ENCODE measurements at places on chromosomes 5 and 9.

DNA sequence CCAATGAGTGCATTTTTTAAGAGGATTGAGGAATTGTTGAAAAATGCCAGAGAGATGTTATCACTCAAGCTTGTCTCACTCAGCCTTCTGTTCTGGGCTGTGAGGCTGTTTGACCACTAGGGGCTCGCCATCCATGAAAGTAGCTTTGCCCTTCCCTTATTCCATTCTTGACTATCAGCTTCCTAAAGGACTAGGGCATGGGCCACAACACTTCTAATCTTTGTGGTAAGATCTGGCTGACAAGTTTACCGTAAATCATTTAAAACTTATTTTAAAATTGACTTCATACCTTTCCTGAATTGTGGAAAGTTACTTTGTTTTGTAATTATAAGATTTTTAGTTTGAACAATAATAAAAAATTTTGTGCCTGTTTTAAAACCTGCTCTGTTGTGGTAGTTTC lies 49.5 kb downstream of the TJP2 start:
- DNase-seq, result no peak

DNA sequence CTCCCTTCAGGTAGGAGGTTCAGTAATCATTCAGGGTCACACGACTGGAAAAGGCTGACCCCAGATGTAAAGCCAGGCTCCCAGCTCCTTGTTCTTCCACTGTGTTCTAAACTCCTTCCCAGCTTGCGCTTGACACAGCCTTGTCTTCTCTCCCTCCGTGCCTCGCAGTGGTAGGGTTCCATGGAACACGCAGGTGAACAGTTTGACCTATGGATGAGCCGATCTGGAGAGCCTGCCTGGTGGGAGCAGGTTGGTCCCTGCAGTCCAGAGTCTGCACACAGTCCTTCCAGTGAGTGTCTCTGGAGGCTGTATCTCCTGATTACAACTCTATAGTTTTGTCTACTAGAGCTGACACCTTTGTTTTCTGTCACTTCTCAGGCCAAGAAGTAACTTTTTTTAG lies 85.9 kb downstream of the IQGAP2 start:
- no peak for DNase-seq

DNA sequence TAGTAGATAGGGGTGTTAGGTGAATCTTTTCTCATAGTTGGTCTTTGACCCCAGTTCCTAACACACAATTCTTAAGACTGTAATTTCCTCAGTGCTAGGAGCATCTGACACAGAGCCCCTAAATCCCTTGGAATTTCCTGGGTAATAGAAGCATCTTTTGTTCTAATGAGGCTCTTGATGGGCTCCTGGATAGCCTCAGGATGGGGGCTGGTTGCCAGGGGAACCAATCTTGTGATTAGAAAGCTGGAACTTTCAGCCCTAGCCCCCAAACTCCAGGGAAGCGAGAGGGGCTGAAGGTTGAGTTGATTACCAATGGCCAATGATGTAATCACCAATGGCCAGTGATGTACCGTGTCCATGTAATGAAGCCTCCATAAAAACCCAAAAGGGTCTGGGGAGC lies 44.5 kb downstream of the CCDC125 start:
- no peak for DNase-seq

GRCh38 chr9:1738511-1739100 lies 276.5 kb upstream of the SMARCA2 start:
- no peak for DNase-seq

GRCh38 chr5:168007286-168007685 lies 284.2 kb upstream of the WWC1 start:
- DNase-seq, result no peak

GRCh38 chr5:37490931-37491330 lies 111.8 kb downstream of the WDR70 start:
- no peak for DNase-seq

DNA sequence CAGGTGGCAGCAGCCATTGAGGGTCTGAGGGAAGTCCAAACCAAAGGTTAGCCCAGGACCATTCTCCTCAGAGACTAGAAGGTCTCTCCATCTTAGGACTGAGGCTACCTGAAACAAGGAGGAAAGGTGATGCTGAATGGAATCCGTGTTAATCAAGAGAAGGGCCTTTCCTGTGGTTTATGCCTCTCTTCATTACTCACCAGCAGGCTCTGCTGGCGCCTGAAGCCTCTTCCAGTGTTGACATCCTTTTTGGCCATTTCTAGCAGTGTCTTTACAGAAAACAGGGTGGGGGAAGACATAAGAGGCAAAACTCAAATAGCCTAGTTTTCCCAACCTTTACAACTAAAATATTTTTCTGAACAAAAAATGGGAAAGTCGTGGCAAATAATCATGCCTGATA lies 98.0 kb downstream of the ENC1 start:
- DNase-seq, result no peak

DNA sequence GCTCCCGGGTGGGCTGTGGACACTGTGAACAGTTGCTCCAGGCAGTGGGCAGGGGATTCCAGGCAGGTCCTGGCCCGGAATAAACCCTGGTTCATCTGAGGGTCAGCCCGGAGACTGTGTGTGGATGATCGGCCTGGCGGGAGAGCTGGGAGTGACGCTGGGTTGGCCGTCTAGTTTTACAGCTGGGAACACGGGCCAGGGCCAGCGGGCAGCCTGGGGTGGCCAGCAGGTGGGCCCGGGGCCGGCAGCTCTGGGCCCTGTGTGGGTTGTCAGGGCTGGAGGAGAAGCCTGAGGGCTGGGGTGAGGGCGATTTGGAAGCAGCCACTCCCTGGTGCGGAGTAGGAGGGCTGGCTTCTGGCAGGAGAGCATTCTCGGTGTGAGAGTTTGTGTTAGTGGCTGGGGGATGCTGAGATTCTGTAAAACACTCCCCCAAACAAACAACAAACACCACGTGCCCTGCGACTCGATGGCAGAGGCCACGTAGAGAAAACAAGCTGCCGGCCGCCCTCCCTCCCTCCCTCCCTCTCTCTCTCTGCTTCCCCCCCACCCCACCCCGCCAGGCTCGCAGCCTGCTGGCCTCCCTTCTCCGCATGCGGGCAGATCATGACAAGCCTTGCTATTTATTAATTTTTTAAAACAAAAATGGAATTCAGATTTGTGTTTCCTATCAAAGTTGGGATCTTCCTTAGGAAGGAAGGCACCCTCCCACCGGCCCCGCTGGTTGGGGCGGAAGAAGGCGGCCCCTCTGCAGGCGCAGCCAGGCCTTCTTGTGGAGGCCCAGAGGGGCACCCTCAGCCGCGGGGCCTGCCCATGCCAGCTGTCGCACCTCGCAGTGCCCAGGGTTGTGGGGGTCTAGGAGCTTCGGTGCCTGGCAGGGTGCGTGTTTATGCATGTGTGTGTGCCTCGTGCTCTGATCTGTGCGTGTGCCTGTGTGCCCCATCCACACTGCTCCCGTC lies 49.5 kb downstream of the RXRA start:
- no peak for DNase-seq

DNA sequence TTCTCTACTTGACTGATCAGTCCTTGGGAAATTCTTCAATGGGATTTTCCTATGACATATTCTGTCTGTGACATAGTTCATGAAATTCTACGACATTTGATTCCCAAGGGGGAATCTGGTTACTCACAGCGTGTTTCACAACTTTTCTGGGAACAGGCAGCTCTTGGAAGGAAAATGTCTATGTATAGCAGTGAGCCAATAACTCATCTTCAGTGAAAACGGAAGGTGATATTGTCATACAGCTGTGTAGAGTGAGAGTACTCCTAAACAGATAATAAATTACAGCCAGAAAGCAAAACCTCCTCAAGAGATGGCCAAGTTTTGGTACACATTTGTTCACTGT lies 91.4 kb downstream of the C9orf152 start:
- DNase-seq, result no peak

- DNase-seq, result no peak
Observed at GRCh38 chr5:684751-685216, 8.4 kb downstream of the TPPP start.

DNA sequence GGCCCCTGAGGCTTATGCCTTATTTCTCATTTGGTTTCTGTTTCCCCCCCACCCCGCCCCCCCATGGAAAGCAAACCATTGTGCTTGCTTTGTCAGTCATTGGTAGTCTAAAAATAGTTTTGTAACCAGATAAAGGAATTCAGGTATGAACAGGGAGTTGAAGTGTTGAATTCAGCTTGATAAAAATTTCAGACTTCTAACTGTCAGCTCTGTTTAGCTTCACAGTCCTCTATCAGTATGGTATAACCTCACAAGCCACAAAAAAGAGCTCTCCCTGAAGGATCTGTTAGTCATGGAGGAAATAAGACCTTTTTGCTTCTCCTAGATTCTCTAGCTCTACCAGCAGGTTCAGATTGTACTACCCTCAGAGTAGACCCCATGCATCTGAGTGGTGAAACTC lies 378.1 kb downstream of the TMEM38B start:
- DNase-seq, result no peak

GRCh38 chr9:114662081-114662989 lies 4.7 kb upstream of the TEX53 start:
- DNase-seq, result peak; percentile 60

DNA sequence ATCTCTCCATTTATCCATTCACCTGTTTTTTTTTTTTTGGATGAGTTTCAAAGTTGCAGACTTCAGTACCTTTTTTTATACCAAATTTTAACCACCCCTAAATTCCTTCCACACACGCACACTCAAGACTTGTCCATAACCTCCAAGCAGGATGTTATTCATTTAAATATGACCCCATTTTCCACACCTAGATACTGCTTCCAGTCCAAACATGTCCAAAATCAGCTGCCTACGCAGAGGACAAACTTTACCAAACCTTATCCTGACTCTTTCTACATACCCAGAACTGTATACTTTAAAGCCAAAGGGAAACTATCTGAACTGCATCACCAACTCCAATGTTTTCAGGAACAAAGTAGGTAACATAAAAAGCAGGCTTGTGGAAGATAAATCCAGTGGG lies 36.0 kb upstream of the FYB1 start:
- DNase-seq, result no peak

DNA sequence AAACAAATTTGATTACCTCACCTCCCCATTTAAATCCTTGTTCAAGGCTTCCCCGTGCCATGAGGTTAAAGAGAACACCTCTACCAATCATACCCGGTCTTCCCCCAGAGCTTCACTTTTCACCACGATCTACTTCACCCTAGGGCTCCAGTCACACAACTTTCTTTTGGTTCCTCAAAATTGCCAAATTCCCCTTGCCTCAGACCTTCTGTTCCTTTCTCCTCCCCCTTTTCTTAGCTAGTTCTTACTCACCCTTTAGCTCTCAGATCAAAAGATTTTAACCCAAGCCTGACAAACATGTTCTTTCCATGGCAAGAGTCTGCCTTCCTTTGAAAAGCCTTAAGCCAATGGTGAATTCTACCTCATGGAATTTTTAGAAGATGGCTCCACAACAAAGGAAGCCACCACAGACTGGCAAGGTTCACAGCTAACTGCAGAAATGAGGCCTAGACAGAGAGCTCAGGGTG lies 56.7 kb downstream of the MAPKAP1 start:
- DNase-seq, result no peak

GRCh38 chr5:73126381-73126780 lies 6.0 kb downstream of the TMEM171 start:
- no peak for DNase-seq

DNA sequence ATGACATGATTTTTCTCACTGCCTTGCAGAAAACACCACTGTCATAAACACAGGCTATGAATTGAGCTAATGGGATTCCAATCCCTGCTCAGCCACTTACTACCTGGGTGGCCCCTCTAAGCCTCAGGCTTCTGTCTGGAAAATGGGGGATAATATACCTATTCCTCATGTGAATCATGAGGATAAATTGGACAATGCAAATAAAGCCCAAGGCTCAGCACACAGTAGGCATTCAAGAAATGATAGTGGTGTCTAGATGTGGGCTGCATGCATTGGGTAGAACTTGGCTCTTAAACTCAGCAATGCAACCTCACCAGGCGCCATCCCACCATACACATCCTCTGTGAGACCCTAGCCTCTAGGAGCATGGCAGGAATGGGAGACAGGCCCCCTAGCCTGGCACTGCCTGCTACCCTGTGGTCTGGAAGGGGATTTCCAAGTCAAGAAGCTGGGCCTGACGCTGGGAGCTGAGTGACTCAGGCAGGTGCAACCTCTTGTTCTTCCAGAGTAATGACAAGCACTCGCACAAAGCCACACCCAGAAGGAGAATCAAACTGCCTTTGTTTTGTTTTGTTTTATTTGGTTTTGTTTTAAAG lies 2.3 kb upstream of the TNIP1 start:
- DNase-seq, result peak; percentile 42

GRCh38 chr5:151674626-151675610 lies 11.8 kb downstream of the SPARC start:
- no peak for DNase-seq

DNA sequence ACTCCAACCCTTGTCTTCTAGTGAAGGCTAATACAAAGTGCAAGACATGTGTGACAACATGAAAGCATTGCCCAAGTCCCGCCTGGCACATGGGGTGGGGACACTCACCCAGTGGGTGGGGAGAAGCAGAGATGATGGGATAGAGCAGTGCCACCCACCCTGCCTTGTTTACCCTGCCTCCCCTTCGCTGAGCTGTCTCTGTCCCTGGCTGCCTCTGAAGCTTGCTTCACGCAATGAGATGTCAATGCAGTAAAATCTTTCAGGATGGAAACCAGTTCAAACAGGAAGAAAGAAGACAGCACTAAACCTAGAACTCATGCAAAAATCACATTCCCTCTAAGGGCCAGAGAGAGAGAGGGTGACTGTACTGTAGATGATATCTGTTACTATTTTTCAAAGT lies 148.0 kb downstream of the INSYN2B start:
- no peak for DNase-seq

- no peak for DNase-seq
Observed at GRCh38 chr9:18397076-18397475, 76.9 kb upstream of the ADAMTSL1 start.

DNA sequence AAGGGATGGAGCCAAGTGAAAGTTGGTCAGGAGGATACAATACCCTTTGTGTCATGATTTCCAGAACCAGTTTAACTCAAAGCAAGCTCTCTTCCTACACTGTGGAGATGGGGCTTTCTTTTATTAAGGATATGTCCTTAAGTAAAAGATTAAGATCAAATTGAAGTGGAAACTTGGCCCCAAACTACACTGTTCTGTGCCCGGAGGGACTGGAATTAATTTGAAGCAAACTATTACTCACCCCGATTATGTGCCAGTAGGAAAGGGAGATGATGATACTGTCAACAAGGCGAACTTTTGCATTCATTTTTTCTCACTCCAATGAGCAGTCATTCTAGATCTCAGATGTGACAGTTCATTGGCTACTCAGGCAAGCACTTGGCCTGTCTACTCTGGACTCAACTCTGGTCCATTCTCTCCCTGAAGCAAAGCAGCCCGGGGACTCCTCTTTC lies 186.7 kb downstream of the NTRK2 start:
- DNase-seq, result no peak

DNA sequence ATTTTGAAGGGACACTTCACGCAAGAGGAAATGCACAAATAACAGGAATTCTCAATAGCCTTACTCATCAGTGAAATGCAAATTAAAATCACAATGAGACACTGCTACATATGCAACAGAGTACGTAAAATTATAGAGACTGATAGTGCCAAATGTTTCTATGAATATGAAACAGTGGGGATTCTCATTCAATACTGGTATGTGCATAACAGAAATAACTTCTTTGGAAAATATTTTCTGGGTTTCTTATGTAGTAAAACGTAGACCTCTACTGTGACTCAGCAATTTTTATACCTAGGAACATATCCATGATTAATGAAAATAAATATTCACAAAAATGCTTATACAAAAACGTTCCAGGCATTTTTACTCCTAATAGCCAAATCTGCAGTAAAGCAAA lies 1625.2 kb downstream of the MAT2B start:
- no peak for DNase-seq

GRCh38 chr9:20941174-20941690 lies 90.2 kb downstream of the HACD4 start:
- DNase-seq, result peak; percentile 34

- DNase-seq, result no peak
Observed at GRCh38 chr9:98381311-98382103, 126.1 kb upstream of the TBC1D2 start.
